ENCODE measurements at places on chromosomes 16 and 17.

DNA sequence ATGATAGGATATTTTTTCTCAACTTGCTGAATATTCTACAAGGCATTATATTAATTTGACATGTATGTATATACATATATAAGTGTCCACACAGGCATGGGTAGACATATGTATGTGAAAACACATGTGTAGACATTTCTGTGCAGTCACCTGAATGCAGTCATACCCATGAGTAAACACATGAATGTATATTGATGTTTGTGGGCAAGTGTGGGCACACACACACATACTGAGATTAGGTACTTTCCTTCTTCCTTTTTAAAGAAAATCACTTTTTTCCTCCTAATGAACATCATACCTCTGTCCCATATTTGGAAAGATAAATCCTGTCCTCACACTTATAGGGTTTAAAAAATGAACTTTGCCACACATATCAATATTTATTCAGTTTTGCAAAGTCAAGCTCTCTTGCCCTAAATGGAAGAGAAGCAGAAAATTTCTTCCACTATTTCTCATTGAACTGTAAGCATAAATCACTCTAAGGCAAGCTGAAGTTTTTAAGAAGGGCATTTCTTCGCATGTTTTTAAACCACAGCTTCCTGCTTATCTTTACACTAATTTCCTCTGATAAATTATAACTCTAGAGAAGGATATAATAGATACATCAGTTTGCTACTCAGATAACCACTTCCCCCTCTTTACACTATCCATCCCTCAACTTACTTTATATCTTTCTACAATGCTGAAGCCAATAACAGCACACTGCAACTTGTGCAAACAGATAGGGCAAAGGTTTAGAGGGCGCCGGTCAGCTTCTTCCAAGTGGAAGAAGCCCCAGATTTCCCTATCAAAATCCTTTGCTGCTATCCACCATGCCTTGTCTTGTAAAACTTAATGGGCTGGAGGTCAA lies 49.6 kb upstream of the LRRC37A3 start:
- DNase-seq, result no peak

DNA sequence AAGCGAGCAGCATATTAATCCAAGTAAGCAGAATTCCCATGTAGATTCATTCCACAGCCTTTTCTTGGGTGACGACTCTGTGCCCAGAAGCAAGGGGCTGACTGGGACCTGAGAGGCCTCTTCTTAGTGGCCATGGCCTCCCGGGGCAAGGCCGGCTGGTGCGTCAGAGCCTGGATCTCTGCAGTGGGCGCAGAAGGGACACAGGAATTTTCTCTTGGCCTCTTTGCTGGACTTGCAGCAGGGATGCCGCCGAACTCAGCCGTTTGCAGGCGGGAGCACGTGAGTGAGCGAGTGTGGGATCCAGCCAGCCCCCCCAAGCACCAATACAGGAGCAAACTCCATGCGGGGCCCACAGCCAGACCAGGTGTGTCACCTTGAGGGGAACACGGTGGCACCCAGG lies 151.8 kb downstream of the RPTOR start:
- no peak for DNase-seq

GRCh38 chr16:30473231-30474073 lies 910 bp downstream of the ITGAL start:
- no peak for DNase-seq

DNA sequence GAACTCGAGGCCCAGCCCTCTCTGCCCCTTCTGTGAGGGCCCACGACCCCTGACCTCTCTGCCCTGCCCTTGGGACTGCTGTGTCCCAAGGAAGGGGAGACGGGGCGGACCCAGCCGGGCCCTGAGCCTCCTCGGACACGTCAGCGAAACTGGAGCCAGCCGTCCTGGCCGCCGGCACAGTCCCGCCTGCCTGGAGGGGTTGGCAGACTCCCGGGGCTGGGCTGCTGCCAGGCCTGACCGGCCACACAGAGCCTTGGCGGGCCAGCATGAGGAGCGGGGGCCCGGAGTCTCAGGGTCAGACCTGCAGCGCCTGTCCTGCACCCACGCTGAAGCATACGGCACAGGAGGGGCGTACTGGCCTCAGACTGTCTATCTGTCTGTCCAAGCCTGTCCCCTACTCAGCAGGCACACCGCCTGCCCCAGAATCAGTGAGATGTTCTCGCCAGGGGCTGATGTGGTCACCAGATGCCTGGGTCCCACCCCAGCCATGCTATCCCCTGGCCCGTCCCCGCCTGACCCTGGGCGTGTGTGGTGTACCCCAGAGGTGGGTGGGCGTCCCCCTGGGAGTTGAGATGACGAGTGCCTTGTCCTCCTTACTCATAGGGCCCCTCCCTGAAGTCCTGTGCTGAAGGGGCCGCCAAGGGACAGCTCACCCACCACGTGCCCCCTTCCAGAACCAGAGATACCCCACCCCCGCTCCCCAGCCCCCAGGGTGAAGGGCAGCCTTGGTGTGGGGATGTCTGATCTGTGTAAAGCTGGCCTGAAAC lies 4.7 kb downstream of the VASN start:
- DNase-seq, result no peak

- DNase-seq, result peak; percentile 39
Observed at GRCh38 chr17:979539-980405, at the start of gene NXN. Gene NXN, minus strand, starts transcription at chr17:979776.

- no peak for DNase-seq
Observed at GRCh38 chr16:25317732-25318316, 60.2 kb upstream of the ZKSCAN2 start.

DNA sequence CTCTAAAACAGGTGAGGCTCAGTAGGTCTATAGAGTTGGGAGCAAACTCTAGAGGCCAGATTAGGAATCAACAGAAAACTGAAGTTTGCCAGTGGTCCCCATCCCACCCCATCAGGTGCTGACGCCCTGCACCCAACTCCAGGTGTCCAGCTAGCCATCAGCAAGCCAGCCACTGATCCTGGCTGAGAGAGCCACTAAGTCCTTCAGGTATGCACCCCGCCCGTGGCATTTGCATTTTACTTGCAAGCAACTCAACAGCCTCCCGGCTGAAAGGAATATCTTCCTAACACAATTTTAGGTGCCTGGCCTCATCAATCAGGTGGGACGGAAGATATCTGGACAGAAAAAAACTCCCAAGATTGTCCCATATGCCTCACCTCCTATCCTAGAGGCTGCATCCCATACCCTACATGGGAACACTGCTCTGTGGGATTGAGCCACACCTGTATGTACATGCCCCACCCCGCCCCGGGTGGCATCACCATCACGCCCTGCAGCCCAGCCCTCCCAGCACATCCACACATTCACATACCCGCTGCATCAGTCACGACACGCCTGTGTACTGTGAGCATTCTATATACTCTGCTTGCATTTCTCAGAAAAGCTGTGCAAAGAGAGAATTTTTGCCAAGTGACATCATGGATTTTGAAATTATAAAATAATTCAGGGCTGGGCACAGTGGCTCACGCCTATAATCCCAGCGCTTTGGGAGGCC lies 8.3 kb downstream of the OTOP3 start:
- DNase-seq, result no peak

- DNase-seq, result no peak
Observed at GRCh38 chr16:86067516-86067915, 168.6 kb downstream of the IRF8 start.

GRCh38 chr17:45403906-45404490 lies 28.7 kb downstream of the ARHGAP27 start:
- no peak for DNase-seq

GRCh38 chr17:78826836-78827509 lies 13.6 kb downstream of the USP36 start:
- no peak for DNase-seq

GRCh38 chr17:77778636-77779489 lies 179.6 kb upstream of the TNRC6C start:
- peak; percentile 67 for DNase-seq
